ENCODE measurements at places on chromosomes 13 and 19.
A peak's percentile ranks its signal among the peaks of the same experiment; 100 is the strongest.

- no peak for DNase-seq
Measured at GRCh38 chr19:20787786-20788185, 11.7 kb downstream of the ZNF66 start.

- DNase-seq, result no peak
Measured at GRCh38 chr13:112990783-112991182, 21.8 kb downstream of the MCF2L start.

DNA sequence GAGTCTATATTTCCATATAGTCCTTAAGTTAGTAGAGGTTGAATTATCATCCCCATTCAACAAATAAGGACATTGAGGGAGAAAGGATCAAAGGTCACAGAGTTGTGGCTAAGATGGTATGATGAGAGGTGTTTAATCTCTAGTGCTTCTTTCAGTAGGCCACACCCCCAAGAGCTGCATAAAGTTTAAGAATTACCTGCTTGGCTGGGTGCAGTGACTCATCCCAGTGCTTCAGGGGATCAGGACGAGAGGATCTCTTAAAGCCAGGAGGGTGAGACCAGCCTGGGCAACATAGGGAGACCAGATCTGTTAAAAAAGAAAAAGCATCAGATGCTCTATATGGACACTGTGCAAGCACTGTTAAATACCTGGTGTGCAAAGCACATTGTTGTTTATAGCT, 560.0 kb upstream of the KLHL1 start:
- no peak for DNase-seq

- DNase-seq, result no peak
Measured at GRCh38 chr13:94726425-94726824, 14.1 kb upstream of the SOX21 start.

- DNase-seq, result peak; percentile 65
Measured at GRCh38 chr13:25375727-25376358, 4.1 kb downstream of the ATP8A2 start.

DNA sequence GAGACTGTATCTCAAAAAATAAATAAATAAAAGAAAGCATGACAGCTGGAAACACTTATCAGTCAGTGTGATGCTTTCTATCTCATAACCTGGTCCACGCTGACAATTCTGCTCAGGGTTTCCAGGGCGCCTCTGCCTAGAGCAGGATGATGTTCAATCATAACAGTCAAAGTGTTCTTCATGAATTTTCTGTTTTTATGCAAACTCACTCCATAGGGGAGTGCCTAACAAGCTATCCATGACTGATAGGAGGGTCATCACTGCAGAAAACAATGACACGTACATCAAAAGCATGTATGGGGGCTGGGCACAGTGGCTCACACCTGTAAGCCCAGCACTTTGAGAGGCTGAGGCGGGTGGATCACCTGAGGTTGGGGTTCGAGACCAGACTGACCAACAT, 41.4 kb upstream of the ZNF83 start:
- no peak for DNase-seq

GRCh38 chr19:3494559-3494958, 5.9 kb downstream of the DOHH start:
- DNase-seq, result no peak

DNA sequence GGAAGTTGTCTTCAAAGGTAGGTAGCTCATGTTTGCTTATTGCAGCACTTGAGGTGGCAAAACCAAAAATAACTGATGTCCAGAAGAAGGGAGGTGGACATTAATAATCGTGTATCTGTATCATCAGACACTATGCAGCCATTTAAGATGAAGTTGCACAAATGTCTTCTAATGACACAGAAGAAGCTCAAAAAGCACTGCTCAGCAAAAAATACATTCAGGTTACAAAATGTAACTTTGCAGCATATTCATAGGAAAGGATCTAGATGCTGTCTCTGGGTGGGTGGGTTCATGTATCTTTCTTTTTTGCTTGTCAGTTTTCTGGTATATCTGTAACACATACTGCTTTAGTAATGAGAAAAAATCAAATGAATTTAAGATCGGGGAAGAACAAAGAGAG, 247.8 kb downstream of the DNAJC15 start:
- no peak for DNase-seq

DNA sequence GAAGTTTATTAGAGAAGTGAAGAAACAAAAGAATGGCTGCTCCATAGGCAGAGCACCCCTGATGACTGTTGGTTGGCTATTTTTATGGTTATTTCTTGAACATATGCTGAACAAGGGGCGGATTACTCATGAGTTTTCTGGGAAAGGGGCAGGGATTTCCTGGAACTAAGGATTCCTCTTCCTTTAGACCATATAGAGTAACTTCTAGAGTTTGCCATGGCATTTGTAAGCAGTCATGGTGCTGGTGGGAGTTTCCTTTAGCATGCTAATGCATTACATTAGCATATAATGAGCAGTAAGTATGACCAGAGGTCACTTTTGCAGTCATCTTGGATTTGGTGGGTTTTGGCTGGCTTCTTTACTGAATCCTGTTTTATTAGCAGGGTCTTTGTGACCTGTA, 38.7 kb upstream of the PCDH8 start:
- no peak for DNase-seq
